ENCODE measurements at places on chromosomes 11 and 22.

DNA sequence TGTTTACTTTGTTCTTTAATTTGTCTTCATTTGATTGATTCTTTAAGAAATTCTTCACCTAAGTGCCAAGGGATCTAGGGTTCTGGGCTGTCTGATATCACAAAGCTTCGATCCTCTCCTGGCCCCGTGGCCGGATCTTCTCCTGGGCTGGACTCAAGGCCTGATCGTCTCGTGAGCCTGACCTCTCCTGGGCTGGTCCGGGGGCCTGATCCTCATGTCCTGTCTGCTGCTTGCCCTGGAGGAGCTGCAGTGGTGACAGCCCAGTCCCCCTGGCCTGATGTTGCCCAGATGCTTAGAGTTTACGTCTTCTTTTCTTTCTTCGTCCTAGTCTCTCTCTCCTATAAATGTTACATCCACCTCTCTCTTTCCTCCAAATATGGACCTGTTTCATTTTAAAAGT, 3.3 kb downstream of the NADSYN1 start:
- DNase-seq, result no peak

DNA sequence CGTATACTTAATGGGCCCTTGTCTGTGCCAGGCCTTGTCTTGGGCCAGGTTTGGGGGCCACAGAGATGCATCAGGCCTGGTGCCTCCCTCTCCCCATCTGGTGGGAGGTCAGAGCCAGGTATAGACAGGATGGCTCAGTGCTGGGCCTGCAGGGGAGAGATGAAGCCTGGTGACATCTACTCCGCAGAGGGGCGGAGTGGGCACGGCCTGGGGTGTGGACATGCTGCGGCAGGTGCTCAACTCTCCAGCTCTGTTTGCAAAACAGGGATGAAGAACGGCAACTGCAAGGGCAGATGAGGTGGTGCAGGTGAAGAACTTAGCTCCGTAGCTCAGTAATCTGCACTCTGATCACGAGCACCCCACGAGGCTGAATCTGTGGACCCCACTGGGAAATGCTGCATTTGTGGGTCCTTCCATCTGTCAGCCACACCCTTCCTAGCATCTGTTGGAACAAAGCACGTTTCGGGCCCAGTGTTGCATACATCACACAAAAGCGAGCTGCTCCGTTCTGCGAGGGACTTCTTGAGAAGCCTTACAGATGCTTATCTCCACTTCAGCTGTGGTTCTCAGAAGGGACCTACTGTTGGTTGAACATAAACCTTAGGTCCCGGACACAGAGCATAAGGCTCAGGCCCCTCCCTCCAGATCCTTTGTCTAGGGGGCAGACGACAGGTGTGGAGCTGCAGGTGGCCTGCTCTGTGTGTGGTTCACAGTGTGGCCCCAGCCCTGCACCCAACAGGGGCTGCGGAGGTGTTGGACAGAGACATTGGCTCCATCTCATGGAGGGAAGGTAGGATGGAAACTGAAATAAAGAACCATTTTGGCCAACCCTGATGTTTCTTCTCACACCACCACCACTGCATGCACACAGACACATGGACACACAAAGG, 78.3 kb downstream of the LRRC32 start:
- DNase-seq, result no peak

DNA sequence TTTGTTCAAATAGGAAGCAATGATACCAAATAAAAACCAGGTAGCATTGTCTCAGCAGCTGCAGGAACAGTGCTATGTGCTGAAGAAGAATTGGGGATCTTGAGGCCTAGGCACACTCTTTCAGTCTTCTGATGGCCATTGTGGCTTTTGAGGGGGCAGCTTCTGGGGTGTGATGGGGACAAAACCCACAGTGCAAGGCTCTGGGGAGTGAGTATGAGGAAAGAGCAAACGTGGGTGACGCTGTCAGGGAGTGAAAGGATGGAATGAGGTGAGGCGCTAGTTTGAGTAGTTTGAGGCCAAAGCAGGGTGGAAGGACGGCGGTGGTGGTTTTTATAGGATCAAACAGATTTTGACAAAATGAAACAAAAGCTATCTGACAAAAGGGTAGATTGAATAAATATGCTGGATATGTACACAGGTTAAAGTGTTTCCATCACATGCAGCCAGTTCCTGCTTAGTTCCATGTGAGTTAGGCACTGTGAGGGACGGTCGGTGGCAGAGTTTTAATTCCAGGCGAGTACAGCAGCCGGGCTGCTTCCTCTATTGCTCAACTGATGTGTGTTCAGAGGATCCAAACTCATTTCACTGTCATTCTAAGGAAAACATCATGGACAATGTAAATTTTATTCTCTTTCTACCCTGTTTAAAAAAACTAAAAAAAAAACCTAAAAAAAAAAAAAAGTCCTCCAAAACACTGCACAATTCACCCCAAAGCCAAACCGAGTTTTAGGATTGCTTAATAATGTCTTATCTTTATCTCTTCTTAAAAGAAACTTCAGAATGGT, 18.9 kb downstream of the ADAMTS15 start:
- no peak for DNase-seq

DNA sequence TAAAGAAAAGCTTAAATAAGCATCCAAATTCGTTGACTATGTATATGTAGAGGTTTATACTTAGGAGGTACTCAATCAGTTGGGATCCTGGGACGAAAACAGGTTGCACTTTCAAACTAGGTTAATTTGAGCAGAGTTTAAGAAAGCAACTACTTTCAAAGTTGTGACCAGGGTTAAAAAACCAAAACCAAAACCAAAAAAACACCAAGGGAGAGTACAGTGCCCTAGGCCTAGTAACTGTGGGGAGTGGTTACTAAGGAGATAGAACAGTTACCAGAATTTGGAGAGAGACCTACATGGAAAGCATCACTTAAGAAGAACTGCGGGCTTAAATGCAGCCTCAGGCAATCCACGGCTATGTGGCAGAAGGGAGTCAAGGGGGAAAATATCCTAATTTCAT, 148.3 kb downstream of the JRKL start:
- DNase-seq, result no peak

- DNase-seq, result no peak
Measured at GRCh38 chr11:3353066-3353465, 25.9 kb downstream of the ZNF195 start.

- DNase-seq, result no peak
Measured at GRCh38 chr22:21012446-21013407, 2.2 kb upstream of the P2RX6 start.

DNA sequence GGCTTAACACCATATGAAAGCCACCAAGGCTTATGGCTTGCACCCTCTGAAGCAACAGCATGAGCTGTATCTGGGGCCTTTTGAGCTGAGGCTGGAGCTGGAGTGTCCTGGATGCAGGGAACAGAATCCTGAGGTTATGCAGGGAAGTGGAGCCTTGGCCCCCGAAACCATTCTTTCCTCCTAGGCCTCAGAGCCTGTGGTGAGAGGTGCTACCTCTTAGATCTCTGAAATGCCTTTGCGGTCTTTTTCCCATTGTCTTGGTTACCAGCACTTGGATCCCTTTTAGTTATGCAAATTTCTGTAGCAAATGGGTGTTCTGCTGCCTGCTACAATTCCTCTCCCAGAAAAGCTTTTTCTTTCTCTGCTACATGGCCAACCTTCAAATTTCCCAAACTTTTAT, 72.7 kb upstream of the CLPB start:
- no peak for DNase-seq

DNA sequence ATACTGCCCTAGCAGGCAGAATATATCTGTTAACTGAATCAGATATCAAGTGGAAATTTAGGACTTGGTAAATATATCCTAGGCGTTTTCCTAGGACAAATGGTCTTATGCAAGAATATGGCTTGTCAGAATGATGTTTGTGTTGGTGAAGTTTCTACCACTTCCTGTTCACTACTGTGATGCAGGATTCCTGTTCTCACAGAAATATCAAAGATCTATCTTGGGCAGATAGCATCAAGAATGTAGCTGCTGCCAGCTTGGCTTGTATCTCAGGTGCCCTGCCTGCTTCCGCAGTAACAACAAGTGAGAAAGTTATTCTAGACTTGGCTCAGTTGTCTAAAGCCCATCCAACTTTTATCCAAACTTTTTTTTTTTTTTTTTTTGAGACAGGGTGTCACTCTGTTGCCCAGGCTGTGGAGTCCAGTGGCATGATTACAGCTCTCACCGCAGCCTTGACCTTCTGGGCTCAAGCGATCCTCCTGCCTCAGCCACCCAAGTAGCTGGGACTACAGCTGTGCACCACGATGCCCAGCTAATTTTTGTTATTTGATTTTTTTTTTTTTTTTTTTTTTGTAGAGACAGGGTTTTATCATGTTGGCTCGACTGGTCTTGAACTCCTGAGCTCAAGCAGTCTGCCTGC, 61.3 kb downstream of the PPME1 start:
- DNase-seq, result peak; percentile 9

GRCh38 chr22:19412923-19413322, 18.6 kb downstream of the HIRA start:
- no peak for DNase-seq

DNA sequence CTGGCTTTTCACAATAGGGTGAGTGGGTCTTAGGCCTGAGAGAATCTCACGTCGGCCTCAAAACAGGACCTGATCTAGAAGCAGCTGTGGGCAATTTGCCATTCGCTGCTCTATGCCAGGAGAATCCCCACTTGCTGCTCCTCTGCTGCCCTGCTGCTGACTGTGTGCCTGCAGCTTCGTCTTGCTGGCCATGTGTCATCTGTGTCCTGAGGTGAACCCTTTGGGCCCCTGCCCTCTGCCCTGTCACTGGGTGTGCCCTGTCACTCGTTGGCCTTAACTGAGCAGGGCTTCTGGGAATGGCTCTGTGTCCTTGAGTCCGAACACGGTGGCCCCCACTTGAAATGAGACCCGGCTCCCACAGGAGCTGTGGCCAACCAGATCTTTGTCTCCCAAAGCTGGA, 6.2 kb downstream of the NAA40 start:
- DNase-seq, result no peak

- DNase-seq, result no peak
Measured at GRCh38 chr11:75654314-75654713, 14.5 kb downstream of the MAP6 start.

DNA sequence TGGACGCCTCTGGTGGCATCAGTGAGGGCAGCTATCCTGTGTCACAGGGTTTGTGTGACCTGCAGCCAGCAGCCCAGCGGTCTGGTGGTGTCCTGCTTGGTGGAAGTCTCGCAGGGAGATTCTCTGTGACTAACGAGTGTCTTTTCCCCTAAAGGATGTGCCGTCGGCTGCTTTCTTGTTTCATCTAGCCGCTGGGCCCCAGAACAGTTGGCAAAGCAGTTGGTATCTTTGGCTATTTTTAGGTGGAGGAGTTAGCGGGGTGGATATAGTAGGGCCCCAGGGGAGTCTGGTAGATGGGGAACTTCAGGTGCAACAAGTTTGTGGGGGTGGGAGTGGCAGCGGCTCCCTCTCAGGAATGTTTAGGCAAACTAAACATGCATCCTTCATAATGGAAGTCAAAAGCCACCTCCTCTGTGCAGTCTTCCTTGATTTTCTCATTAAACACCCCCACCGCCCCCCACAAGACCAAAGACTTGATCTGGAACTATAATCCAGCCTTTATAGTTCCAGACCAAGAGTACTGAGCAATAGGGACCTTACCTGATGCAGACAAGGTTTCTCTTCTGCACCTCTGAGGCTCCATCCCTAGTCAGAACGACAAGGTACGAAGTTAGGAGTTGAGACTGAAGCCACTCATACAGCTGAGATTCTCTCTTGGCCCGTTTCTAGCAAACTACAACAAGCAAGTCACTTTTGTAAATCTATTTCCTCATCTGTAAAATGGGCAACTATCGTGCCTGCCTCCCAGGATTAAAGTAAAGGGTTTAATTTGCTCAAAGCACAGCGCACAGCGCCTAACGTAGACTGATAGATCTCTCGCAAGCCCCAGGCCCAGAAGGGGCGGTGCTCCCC, 1.1 kb upstream of the PELI3 start:
- DNase-seq, result no peak

GRCh38 chr11:12439615-12440014, 62.2 kb downstream of the PARVA start:
- no peak for DNase-seq

GRCh38 chr11:112961751-112962578, 745 bp downstream of the NCAM1 start:
- peak; percentile 8 for DNase-seq

DNA sequence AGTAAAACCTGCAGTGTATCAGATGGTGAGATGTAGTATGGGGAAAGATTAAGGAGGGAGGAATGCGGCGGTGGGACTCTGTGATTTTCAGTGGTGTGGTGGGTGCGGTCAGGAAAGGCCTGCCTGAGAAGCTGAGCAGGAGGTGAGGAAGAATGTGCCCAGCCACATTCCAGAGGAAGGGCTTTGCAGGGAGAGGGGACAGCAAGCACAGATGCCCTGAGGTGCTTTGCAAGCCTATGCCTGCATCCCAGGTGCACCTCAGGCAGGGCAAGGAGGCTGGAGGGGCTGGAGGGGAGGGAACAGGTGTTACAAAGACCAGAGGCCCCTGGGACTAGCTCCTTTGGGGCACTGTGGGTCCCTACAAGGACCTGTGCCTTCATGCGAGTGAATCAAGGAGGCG, 42.1 kb downstream of the MYO7A start:
- DNase-seq, result no peak

DNA sequence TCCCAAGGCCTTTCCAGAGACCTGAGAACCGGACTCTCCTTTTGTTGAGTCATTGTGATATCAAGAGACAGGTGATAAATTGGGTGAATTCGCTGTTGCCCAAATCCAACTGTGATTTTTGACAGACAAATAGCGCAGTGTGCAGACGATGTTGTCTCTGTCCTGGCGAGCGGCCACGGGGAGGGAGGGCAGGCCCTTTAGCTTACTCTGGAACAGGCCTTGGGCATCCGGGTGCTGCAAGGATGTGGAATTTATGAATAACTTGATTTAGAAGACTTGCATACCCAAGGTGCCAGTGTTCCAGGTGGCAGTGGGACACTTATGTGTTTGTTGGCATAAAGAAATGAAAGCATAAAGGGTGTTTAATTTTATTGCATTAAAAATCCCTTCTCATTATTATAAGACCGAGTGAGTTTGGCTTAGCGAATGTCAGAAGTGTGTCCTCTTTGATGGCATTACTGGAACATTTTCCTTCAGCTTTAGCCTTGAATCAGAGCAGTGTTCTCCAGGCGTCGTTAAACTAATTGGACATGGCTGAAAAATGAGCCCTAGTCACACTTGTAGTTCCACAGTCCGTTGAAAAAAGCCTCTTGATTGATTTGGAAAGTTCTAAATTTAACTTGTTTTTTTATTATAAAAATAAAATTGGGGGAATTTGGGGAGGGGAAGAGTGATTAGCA, 9.4 kb downstream of the LDLRAD3 start:
- DNase-seq, result no peak

- no peak for DNase-seq
Measured at GRCh38 chr22:49420651-49421050, 407.0 kb downstream of the BRD1 start.

- DNase-seq, result no peak
Measured at GRCh38 chr11:79092791-79093353, 348.0 kb downstream of the TENM4 start.

- DNase-seq, result peak; percentile 50
Measured at GRCh38 chr11:128720522-128720985, 26.7 kb downstream of the FLI1 start.
